ENCODE measurements at places on chromosomes 12 and 14.

GRCh38 chr14:35254736-35255135, 37.4 kb upstream of the PSMA6 start:
- DNase-seq = no peak

- DNase-seq = no peak
Measured at GRCh38 chr12:53049571-53050318, at the start of gene TNS2. Gene TNS2, plus strand, starts transcription at chr12:53050065. Its CDS starts 121 bp downstream, at chr12:53050186.

DNA sequence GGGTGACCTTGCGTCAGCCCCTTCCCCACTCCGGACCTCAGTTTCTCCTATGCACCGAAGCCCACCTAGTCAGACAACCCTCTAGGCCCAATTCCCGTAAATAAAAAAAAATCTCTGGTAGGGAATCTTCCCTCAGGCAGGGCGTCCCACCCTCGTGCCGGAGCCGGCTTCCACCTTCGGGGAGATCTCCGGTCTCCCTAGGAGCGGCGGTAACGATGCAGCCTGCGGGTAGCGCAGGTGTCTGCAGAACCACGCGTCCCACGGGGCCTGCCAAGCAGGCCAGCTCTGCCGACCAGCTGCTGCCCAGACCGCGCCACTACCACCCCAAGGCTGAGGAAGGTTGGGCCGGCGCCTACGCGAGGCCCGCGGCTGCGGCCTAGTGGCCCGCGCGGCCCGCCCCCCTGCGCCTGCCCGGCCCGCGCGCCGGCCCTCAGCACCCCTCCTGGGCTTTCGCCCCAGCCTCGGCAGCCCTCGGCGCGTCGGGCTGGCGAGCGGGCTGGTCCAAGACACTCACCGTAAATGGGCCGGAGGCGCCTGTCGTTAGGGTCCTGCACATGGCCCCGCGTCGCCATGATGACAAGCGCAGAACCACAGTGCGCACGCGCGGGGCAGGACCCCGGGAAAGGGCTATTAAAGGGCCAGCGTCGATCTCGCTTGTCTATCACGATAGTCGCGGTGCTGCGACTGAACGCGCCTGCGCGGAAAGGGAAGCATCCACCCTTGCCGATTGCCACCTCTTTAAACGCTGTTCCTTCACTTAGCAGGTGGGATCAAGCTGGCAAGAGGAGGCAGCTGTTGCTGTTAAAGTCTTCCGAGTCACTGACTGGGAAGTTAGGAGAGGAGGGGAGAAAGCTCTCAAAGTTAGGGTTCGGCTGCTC, at the start of gene NAA25:
NAA25 (minus strand) TSS at position 582 of the 878 bp plus-strand sequence; CDS start at position 572, 10 bp downstream.
- peak; percentile 76 for DNase-seq

DNA sequence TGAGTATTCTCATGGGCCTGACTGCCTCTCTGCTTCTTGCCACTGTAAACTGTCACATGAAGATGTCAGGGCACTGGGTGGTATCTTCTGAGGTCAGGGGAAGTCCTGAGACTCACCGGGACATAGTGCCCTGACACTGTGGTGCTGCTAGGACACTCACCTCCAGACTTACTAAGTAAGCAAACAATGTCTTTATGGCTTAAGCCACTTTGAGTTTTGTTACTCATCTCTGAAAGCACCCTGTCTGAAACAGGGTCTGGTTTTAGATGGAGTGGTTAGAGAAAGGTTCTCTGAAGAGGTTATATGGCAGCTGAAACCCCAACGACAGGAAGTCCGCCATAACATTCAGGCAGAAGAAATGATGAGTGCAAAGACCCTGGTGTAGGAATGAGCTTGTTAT, 22.7 kb downstream of the GPR19 start:
- DNase-seq = no peak

DNA sequence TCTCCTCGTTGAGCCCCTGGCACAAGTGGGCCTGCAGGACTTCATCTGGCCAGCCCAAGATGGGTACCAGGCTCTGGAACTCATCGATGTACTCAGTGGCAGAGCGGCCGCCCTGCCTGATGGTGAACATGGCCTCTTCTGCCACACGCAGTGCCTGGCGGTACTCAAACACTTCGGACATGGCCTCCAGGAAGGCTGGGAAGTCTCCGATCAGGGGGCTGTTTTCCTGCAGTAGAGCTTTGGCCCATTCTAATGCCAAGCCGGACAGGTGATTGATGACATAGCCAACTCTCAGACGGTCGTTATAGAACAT, 19.8 kb downstream of the RTL1 start:
- no peak for DNase-seq

DNA sequence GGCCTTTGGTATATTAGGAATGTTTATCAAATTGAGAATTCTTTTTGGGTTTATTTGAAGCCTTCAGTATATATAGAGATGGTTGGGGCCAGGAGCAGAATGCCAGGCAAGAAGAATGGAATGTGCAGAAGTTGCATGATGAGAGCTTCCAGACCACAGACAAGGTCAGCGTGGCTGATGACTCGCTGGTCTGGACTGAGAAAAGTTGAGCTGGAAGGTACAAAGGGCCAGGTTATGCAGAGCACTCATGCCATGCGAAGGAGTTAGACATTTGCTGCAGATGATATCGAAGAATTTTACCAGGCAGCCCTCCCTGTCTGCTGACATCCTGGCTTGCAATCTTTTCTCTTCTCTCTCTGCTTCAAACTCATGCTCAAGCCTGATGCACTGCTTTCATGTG, 196.2 kb upstream of the ARHGAP5 start:
- no peak for DNase-seq
